Esophagus squamous epithelium (tissue), 5 donors: ENCODE measurements at places on chromosomes 7 and 10.

DNA sequence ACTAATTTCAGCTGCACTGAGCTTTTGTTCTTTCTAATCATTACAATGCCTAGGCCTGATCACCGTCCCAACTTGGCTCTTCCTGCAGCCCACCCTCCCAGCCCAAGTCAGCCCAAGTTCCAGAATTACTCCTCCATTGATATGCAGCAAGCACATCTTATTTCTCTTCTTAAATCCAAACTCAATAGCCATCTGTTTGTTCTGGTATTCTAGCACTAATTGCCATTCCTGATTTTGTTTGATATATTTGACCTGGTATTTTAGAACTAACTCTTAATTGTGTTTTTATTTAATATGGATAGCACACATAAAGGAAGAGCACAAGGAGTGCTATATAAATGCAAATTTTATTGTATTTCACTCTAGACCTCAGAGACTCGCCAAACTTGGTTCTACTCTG is 241.2 kb downstream of the SKIDA1 start:
- no peak overlapping the region for H3K27ac ChIP-seq
- peaks cover under 1% of the 10 kb centered on the region for H3K4me1 ChIP-seq
- no peaks in the 10 kb centered on the region for H3K27me3 ChIP-seq
- H3K4me3 ChIP-seq, result no peak overlapping the region
- H3K36me3 ChIP-seq, result no peaks in the 10 kb centered on the region
- no peak for DNase-seq

DNA sequence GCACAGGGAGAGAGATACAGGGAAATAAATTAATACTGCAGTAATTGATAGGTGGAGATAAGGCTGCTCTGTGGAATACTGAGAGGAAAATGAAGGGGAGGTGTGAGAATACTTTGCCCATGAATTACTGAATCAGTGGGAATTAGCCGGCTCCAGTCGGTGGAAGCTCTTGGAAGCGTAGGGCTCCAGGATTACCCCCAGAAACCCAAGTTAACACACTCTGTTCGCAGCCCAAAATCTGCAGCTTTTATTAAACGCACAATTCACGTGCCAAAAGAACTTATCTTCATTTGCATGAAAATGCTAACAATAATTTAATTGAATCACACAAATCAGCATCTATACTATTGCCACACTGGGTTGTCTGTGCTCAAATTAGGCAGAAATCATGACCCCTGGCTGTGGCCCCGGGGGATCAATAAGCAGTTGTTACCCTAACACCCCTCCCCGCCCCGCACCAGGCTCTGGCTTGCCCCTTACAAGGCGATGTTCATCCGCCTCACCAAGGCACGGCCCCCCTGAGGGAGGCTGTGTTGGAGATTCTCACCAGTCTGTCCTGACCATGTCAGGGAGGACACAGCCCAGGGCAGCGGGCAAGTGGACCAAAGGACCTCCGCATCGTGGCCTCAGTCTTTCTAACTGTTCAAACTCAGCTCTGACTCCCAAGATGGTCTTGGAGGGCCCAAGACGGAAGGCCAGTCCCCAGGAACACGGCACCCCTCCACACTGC is 48.4 kb upstream of the MGMT start:
- peaks cover 4% of the 10 kb centered on the region for H3K27me3 ChIP-seq
- H3K27ac ChIP-seq, result no peak overlapping the region
- no peak overlapping the region for H3K4me3 ChIP-seq
- no peaks in the 10 kb centered on the region for H3K36me3 ChIP-seq
- no peak for DNase-seq
- H3K4me1 ChIP-seq, result no peaks in the 10 kb centered on the region

- no peak overlapping the region for H3K4me3 ChIP-seq
- peaks cover 28% of the 10 kb centered on the region for H3K4me1 ChIP-seq
- DNase-seq, result no peak
These were observed 45.3 kb downstream of the PDLIM1 start for GRCh38 chr10:95245425-95246055.

DNA sequence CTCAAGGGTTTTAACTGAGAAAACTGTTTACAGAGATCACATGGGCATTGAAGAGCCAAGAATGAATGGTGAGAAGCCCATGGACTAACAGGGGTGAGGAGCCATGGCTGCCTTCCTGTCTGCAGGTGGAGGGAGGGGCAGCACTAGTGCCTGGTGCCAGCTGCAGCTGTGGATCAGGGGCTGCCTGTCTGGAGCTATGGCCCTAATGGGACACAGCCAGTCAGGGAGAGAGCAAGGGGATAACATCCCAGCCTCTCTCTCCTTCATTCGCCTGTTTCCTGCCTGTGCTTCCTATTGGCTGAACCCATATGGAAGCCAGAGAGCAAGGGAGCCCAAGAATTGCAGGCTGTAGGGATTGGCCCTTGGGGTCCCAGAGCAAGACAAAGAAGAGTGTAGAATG is 125.8 kb upstream of the GAD2 start:
- H3K36me3 ChIP-seq, result no peaks in the 10 kb centered on the region
- no peak overlapping the region for H3K27ac ChIP-seq
- H3K4me1 ChIP-seq, result no peaks in the 10 kb centered on the region
- no peaks in the 10 kb centered on the region for H3K27me3 ChIP-seq
- DNase-seq, result no peak

DNA sequence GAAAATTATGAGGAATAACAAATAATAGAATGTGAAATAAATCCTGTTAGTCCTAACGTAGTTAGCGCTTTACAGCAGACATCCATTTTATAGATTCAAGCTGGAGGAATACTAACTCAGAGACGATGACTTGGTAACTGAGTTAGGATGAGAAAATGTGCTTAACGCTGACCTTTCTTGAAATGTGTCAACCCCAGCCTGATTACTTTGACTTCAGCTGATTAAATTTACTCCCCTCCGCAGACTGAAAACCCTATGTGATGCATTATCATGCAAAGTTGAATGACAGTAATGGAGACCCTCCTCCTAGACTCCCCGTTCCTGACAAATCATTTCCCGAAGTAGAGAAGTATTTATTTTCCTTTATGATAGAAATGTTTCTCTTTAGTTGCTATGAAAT is 54.5 kb downstream of the WDFY4 start:
- no peak overlapping the region for H3K4me3 ChIP-seq
- no peaks in the 10 kb centered on the region for H3K4me1 ChIP-seq
- no peak for DNase-seq
- no peak overlapping the region for H3K27ac ChIP-seq
- no peaks in the 10 kb centered on the region for H3K27me3 ChIP-seq

DNA sequence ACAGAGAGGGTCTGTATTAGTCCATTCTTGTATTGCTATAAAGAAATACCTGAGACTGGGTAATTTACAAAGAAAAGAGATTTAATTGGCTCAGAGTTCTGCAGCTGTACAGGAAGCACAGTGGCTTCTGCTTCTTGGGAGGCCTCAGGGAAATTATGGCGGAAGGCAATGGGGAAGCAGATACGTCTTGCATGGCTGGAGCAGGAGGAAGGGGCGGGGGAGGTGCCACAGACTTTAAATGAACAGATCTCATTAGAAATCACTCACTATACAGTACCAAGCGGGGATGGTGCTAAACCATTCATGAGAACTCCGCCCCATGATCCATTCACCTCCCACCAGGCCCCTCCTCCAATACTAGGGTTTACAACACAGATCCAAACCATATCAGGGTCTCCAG is 3.7 kb upstream of the CALU start:
- no peak overlapping the region for H3K4me3 ChIP-seq
- DNase-seq, result no peak
- no peak overlapping the region for H3K27ac ChIP-seq
